Breast epithelium (tissue), 4 donors: ENCODE measurements at places on chromosomes 12 and 14. TPM values are rescaled to one million over a fixed set of nuclear protein-coding genes. Genes with fewer than 3 reads are reported as not detected.
A peak's percentile ranks its signal among the peaks of the same experiment; 100 is the strongest.

GRCh38 chr14:80493620-80494019 lies 282.3 kb upstream of the DIO2 start:
- DNase-seq: no peak

GRCh38 chr14:68794130-68794850 lies 1.4 kb upstream of the ZFP36L1 start:
- peak; percentile 92 for DNase-seq

DNA sequence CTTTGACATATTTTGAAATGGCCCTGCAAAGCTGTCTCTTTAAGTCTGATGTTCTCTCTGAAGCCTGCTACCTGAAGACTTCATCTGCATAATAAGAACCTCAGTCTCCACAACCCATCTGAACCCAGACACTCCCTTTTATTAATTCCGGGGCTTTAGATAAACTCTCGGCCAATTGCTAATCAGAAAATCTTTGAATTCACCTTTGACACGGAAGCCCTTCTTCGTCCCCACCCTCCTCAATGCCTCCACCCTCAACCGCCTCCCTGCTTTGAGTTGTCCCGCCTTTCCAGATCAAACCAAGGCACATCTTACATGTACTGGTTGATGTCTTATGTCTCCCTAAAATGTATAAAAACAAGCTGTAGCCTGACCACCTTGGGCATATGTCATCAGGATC lies 17.6 kb downstream of the OR6J1 start:
- no peak for DNase-seq

GRCh38 chr12:48993787-48994186 lies 5.4 kb downstream of the DDN start:
- DNase-seq: no peak

GRCh38 chr14:36503771-36504741 lies 16.0 kb downstream of the NKX2-1 start:
- DNase-seq: no peak

GRCh38 chr14:73047808-73048207 lies 10.5 kb upstream of the RBM25 start:
- DNase-seq: no peak

DNA sequence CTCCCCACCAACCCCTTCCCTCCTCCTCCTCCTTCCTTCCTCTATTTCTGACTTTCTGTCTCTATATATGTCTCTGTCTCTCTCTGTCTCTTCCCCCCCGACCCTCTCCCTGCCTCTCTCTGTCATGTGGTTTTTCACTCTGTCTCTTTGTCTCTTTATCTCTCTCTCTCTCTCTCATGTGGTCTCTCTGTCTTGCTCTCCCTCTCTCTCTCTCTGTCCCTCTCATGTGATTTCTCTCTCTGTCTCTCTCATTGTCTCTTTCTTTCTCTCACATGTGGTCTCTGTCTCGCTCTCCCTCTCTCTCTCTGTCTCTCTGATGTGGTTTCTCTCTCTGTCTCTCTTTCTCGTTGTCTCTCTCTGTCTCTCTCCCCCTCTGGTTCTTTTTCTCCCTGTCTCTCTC lies 59.3 kb downstream of the PHETA1 start:
- DNase-seq: no peak

DNA sequence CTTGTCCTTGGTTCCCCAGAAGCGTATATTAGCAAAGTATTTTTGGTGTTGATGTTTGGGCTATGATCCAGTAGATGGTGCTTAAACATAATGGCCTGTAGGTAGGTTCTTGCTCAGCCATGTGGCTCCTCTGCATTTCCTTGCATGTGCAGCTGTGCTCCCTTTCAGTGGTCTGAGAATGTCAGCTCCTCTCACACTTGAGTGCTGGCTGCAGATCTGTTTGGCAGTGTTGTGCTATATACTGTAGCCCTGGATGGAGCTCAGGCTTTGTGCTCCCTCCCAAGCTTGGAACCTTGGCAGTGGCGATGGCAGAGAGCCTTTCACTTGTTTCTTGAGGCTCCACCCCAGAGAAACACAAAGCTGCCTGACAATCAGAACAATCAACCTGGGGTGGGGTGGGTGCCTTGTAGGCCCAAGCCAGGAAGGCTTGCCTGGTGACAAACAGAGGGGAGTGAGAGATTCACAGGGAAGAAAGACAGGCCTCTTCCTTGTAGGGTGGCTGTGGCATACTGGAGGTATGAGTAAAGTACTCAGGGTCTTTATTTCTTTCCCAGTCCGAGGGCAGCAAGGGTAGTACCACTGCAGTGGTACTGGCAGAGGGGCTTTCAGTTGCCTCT lies 255.3 kb downstream of the RAD51B start:
- DNase-seq: no peak

DNA sequence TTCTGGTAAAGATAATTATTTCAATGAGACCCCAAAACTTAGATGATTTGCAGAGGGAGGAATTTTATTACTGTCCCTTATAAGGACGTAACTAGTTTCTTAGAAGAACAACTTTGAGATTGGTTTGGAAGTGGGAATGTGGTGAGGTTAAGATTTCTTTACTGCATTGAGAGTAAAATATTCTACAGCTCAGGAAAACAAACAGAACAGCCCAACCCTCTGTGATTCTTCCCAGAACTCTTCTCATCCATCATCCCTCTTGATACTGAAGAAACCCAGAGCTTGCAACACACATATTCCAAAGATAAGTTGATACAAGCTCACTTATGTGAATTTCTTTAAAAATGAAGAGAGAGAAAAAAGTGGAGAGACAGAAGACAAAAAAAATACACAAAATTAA lies 234.2 kb downstream of the CRADD start:
- no peak for DNase-seq

Gene RNF212B
- total RNA-seq: not detected

Gene PLA2G1B
- not detected for total RNA-seq

Gene LRRIQ1
- 1.5 TPM for total RNA-seq

Gene AKAP5
- total RNA-seq: 1.2 TPM
